Right cardiac atrium (tissue), 5 donors: ENCODE measurements at places on chromosomes 2 and 18. TPM values are rescaled to one million over a fixed set of nuclear protein-coding genes. Genes with fewer than 3 reads are reported as not detected.
A peak's percentile ranks its signal among the peaks of the same experiment; 100 is the strongest.

GRCh38 chr2:166957686-166958085 is 69.4 kb downstream of the XIRP2 start:
- DNase-seq = no peak

DNA sequence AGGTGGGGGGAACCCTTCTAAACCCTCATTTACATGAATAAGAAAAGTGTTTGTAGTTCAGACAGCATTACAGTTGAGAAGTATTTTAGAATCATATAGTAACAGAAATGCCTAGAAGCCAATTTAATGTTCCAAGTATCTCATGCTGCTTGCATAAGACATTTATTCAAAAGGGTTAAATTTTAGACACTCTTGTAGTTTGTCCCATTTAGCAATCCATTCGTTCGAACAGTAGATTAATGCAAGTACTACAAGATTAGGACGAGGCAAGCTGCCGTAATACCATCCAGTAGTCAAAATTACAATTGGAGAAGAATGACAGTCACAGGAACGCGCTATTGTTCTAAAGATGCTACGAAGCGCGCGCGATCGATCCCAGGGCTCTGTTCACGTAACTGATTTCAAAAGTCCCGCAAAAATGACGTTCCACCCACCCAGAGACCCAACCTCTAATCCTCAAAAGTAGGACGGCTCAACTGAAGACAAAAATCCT is 1.2 kb downstream of the TMEM237 start:
- DNase-seq = no peak

DNA sequence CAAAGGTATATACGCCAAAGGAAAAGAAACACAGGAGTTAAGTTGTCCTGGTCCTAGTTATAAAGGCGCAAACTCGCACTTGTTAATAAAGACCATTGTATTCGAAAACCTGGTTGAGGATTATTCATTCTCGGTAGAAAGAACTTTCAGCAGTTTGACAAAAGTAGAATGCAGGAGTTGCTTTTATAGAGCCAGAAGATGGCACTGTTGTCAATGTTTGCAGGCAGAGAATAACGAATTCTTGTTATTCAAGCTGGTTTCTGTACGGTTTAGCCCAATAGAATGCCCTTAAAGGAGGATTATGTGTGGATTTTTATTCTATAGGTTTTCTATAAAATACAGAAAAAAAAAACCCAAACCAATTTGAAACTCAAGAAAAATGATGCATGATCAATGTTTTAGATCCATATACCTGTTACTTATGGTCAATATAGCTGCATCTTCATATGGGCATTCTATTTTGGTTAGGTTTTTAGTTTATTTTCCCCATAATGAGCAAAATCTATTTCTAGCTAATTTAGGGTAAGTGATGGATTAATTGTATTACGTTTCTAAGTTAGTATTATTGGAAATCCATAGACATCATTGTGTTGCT is 510.3 kb downstream of the PLCL1 start:
- no peak for DNase-seq

DNA sequence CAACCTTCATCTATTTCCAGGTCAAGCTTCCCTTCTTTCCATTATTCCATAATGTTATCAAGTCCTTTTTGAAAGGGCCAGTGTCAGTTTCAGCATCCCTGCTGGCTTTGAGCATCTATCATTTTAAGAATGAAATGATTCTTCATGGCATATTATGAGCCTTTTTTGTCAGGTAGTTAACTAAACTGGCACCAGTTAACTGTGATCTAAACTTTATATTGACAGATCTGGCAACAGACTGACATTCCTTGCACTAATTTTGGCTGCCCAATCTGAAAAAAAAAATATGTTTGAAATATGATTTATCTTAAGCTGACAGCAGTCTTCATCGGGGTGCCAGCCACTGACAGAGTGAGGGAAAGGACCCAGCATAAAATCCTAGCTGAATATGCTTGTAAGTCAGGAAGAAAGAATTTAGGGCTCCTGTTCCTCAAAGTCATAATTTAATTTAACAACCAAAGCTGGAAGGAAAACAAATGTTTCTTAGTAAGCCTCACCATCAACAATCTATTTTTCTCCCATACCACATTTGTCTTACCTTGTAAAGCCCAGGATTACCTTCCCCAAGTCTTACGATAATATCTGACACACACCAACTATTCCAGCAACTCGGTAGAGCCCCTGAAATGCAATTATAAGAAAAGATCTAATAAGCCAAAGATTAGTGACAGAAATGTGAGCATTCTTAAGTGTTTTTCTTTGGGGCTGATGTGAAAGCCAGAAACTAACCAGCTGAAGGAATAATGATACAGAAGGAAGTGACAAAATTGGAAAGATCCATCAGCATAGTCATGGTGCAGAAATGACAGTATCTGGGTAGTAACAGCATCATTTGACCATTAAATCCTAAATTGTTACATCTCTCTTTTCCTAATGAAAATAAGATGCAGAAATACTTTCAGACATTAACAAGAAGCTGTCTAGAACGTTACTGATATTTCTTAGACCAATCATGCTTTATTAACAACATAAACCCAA is 228.1 kb downstream of the RBM43 start:
- DNase-seq = no peak

DNA sequence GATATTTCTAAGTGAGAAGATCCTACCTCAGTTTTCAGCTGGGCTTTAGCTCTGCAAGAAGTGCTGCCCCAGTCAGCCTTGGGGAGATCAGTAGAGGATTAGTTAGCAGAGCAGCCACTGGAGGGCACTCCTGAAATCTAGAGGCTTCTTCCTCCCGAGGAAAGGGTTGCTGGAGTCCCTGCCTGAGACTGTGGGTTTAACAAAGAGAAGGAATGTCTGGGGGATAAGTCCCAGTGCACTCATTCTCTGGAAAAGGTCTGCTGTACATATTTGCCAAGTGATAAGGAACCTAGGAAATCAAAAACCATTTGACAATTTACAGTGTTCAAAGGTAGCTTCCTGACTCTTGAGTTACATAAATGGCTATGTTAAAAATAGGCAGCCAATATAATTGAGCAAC is 207.2 kb downstream of the SLC8A1 start:
- DNase-seq = peak; percentile 59

DNA sequence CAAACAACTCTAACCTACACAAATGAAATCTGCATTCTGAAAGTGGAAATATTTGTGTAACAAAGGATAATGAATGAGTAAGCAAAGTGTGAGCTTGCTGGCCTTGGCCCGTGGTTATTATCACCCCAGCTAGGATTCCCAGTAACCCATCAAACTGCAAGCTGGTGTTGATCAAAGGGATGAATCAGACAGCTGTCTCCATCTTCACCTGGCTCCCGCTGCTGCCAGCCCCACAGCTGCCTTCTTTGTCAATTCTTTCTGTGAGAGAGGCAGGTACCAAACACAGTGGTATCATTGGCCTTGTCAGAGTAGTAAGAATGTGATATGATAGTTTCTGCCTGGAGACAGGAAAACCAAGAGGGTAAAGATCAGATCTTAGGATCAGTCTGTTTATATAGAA is 25.2 kb upstream of the RGPD4 start:
- DNase-seq = no peak

DNA sequence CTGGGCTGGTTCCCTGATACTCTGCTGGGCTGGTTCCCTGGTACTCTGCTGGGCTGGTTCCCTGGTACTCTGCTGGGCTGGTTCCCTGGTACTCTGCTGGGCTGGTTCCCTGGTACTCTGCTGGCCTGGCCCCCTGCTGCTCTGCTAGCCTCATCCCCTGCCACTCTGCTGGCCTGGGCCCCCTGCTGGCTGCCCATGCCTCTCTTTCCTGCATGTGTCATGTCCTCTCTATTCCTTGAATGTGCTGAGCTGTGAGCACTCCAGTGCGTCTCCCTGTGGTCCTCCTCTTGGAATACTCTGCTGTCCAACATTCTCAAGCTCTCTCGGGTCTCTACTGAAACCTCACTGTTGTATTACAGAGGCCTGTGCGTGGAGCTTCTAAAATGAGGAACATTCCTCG is 216.3 kb downstream of the RNF144A start:
- DNase-seq = no peak

DNA sequence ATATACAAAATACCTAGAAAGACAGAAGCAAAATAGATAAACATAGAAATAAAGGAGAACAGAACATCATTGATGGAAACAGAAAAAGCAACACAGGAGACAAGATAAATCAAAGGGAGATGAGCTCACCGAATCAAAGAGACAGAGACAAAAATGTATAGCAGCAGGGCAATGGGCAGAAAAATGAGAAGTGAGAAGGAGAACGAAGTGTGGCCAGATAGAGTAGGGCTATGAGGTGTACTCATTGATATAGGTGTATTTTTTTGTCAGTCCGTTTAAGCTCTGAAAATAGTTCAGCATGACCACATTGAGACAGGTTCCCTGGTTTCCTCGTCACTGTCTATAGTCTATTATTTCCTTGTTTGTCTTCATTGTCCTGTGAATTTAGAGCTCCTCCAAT is 55.1 kb downstream of the SP100 start:
- no peak for DNase-seq

GRCh38 chr2:23418461-23418911 is 33.5 kb downstream of the KLHL29 start:
- DNase-seq = no peak

- peak; percentile 78 for DNase-seq
These were observed 2.2 kb downstream of the TGIF1 start for GRCh38 chr18:3451989-3452749.

DNA sequence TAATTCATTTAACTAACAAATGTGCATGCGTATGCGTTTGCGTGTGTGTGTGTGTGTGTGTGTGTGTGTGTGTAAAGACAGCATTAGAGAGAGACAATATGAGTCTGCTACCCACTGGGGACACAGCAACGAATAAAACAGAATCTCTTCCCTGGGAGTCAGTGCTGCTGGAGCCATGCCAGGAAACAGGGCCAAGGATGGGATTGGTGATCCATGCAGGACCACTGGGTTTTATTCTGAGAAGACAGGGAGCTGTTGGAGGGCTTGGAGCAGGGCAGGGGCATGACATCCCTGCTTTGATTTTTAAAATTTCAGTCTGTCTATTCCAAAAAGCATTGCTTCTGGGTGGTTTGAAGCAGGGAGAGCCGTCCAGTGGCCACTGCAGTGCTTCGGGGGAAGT is 62.9 kb downstream of the PDCL3 start:
- DNase-seq = no peak

GRCh38 chr18:192801-193200 is 34.4 kb downstream of the USP14 start:
- no peak for DNase-seq

- DNase-seq = peak; percentile 33
These were observed 67.8 kb upstream of the HDAC4 start for GRCh38 chr2:239468491-239469105.

DNA sequence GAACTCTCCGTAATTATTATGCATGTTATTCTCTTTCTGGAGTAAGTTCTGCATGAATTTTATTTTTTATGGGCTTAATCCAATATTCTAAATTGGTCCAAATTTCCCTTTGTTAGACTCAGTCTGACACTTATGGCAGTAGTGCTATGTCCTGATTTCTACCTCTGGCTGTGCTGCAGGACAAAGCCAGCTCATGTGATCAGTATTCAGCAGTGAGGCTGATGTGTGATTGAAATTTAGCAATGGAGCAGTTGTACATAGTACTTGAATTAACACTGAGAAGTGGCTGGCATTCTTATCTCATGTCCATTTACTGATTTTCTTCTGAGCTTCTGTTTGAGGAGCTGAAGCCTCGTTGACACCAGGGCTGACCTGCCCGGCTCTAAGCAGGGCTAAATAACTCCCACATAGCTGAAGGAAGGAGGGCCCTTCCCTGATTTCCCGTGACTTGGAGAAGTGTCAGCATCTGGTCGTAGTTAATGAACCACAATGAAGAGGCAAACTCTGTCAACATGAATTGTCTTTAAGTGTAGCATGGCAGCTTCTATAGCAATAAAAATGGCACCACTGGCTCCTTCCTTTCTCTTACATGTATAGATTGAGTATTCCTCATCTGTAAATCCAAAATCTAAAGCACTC is 159.0 kb upstream of the RASGRP3 start:
- no peak for DNase-seq

DNA sequence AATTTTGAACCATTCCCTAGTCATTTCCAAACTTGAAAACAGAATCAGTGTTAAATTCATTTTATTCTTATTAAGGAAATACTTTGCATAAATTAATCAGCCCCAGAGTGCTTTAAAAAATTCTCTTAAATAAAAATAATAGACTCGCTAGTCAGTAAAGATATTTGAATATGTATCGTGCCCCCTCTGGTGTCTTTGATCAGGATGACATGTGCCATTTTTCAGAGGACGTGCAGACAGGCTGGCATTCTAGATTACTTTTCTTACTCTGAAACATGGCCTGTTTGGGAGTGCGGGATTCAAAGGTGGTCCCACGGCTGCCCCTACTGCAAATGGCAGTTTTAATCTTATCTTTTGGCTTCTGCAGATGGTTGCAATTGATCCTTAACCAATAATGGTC is 5.5 kb upstream of the MROH2A start:
- DNase-seq = no peak

GRCh38 chr2:64914735-64915509 is 74.3 kb upstream of the SLC1A4 start:
- no peak for DNase-seq

DNA sequence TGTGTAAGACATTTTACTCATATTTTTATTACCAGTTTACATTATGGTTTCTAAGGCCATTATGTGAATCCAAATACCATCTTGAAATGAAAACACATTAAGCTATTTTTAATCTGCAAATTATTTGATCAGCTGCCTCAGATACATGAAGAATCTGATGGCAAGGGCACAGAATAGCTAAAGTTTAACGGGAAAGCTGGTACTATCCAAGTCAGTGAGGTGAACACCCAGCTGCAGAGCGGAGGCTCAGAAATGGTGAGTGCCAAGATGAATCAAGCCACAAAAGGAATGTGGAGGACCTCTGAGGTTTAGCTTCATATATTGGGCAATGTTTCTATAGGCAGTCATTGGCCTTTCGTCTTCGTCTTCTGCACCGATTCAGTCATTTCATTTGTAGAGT is 75.1 kb downstream of the DPP10 start:
- no peak for DNase-seq

GRCh38 chr2:125857971-125858794 is 797.8 kb upstream of the GYPC start:
- DNase-seq = no peak

The MAIP1 gene
- total RNA-seq = 20.0 TPM

The ACVR1C gene
- total RNA-seq = 2.9 TPM

The INHBB gene
- total RNA-seq = 2.4 TPM

The PRKAG3 gene
- not detected for total RNA-seq

The TRAK2 gene
- 128 TPM for total RNA-seq

The ADCYAP1 gene
- total RNA-seq = not detected

The DNAH7 gene
- 0.48 TPM for total RNA-seq

The LYPD6 gene
- 0.56 TPM for total RNA-seq

The IL1RN gene
- 0.45 TPM for total RNA-seq
